ENCODE measurements at places on chromosomes 13 and 19. TPM values are rescaled to one million over a fixed set of nuclear protein-coding genes. Genes with fewer than 3 reads are reported as not detected.

DNA sequence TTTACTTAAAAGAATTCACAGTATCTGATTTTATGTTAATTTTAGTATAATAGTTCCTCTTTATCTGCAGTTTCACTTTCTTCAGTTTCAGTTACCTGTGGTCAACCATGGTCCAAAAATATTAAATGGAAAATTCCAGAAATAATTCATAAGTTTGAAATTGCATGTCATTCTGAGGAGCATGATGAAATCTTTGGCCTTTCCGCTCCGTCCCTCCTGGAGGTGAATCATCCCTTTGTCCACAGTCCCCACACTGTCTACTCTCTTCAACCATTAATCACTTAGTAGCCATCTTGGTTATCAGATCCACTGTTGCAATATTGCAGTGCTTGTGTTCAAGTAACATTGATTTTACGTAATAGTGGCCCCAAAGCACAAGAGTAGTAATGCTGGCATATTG is 26.9 kb downstream of the SLITRK6 start:
- DNase-seq, result no peak

- DNase-seq, result peak; percentile 88
These were observed 62.0 kb downstream of the GPR12 start for GRCh38 chr13:26698392-26699196.

DNA sequence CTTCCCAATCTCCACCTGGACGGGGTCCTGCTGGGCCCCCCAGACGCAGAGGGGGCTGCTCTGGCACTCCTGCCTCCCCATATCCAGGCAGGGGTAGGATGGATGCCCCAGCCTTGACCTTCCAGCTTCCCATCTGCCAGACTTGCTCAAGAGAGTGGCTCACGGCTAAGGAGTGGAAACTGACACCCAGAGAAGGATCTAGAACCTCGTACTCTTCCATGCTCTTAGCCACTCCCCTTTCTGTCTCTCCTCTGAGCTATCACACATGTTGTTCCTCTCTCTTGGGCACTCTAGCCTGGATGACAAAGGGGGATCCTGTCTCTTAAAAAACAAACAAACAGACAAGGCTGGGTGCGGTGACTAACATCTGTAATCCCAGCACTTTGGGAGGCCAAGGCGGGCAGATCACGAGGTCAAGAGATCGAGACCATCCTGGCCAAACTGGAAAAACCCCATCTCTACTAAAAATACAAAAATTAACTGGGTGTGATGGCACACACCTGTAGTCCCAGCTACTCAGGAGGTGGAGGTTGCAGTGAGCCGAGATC is 12.2 kb upstream of the FUT5 start:
- no peak for DNase-seq

- DNase-seq, result peak; percentile 93
These were observed 1.5 kb upstream of the GADD45B start for GRCh38 chr19:2474232-2475017.

DNA sequence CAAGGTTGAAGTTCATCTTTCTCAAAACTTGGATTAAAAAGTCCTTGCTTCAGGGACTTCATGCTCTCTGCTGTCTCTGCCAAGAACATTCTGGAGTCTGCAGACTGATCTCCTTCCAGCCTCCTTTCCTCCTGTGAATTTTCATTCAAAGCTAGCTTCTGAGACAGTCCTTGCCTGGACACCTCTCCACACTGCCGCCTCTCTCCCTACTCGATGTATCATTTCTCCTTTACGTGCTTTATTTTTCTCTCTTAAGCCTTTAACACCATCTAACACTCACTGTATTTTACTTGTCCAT is 238.8 kb downstream of the COL4A1 start:
- DNase-seq, result no peak

DNA sequence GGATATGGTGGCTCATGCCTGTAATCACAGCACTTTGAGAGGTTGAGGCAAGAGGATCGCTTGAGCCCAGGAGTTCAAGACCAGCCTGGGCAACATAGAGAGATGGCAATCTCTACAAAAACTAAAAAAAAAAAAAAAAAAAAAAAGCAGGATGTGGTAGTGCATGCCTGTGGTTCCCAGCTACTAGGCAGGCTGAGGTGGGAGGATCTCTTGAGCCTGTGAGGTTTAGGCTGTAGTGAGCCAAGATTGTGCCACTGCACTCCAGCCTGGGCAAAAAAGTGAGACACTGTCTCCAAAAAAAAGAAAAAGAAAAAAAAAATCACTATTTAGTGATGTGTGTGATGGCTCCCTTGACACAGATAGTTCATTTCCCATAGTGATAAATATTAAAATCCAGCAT is 365.0 kb upstream of the NBEA start:
- DNase-seq, result no peak

DNA sequence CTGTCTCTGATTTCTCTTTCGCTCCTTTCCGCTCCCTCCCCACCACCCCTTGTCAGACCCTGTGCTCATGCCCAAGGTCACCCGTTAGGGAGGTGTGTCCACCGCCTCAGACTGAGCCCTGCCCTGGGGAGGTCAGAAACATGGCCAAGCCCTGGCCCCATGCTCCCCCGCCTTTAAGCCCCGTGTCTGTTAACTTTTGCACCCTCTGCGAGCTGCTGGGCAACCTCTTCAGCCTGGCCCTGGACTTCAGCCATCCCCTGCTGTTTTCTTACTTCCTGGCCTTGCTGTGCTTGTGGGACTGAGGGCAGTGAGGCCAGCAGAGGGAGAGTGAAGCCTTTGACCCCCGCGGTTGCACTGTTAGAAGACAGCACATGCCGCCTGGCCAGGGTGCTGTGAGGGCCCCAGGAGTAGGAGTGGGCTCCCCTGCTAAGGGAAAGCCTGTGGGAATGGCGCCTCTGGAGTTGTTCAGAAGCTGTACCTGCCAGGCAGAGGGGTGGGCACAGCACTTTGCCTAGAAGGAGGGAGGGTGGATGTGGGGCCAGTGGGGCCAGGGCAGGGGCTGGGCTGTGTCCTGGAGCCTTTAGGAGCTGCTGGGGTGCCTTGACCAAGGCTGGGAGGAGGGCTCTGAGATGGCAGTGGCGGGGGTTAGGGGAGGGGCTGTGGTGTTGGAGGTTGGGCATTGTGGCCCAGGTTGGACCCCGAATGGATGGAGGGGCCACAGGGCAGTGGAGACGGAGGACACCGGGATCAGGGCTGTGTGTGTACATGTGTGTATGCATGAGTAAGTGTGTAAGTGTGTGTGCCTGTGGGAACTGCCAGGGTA is 7.9 kb downstream of the UPF1 start:
- DNase-seq, result no peak

GRCh38 chr19:44525721-44526430 is 3.6 kb downstream of the CEACAM20 start:
- no peak for DNase-seq

DNA sequence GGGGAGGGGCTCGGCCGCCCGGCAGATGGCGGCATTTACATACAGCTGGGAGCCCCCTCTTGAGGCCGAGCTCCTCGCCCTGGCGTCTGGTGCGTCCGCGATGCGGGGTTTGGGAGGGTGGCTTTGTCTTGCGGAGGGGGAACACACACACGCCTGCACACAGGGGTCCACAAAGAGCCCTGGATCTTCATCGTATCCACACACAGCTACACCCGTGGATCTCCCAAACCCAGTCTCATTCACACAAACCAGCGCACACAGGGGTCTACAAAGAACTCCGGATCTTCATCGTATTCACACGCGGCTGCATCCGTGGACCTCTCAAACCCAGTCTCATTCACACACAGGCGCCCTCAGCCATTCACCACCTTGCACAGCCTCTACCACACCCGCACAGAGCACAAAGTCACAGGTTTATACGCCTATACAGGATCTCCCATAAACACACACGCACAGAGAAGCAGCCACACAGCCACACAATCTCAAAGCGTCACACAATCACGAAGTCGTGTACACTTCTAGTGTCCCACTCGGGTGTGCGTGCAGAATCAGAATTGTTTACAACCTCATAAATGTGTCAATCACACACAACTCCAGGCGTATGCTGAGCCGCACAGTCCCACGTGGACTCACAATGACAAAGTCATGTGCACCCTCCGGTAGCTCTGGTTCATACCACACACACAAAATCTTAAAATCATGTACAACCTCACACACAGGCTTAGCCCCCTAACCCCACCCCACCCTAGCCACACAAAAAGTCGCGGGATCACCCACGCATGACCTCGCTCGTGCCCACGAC is 550 bp upstream of the DLL3 start:
- no peak for DNase-seq

DNA sequence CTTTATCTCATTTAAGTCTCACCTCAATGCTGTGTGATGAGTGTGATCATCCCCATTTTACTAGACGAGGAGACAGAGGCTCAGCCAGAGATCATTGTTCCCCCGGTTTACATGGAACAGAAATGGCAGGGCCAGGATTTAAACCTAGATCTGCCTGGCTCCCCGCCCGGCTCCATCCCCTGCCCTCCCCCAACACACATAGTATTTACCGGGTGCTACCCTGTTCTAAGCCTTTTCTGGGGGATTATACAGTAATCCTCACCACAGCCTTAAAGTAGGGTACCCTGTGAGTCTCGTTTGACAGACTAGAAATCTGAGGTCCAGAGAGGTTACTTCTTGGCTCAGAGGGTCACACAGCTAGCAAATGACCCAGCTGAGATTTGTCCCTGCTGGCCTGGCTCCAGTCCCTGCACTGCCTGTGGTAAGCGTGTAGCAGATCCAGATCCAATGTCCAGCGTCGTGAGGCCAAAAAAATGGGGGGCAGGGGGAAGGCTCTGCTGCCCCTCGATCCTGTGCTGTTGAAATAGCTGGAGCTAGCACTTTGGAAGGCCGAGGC is 3.8 kb upstream of the KLC3 start:
- DNase-seq, result no peak

DNA sequence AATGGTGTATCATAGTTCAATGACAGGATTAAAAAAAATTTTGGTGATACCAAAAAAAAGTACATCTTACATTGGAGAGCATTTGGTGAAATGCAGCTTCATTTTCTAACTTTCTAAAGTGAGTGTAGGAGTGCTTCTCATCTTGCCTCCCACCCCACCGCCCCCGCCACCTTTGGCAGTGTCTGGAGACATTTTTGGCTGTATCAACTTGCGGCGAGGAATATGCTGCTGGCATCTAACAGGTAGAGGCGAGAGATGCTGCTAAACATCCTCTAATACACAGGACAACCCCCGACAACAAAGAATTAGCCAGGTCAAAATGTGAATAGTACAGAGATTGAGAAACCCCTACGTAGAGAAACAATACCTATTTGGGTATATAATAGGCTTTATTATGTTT is 1.7 kb downstream of the DLEU7 start:
- no peak for DNase-seq

DNA sequence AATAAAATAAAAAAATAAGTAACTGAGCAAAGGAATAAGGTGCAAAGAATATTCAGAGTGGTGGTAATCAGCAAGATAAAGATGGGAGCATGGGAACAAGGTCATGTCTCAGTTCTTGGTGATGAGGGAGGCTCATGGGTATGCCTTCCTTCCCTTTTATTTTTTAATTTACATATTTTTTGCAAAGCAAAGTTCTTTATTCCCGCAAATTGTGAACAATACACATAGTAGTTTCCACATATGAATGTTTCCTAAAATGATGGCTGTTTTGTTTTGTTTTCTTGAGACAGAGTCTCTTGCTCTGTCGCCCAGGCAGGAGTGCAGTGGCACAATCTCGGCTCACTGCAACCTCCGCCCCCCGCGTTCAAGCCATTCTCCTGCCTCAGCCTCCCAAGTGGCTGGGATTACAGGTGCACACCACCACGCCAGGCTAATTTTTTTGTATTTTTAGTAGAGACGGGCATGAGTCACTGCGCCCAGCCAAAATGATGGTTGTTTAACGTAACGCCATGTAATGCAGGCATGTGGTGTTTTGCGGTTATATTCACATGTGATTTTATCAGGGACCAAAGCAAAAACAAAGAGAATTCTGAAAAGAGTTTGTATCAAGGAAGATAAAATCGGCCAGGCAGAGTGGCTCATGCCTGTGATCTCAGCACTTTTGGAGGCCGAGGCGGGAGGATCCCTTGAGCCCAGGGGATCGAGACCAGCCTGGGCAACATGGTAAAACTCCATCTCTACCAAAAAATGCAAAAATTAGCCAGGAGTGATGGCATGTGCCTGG is 4.5 kb upstream of the ADGRE2 start:
- no peak for DNase-seq

DNA sequence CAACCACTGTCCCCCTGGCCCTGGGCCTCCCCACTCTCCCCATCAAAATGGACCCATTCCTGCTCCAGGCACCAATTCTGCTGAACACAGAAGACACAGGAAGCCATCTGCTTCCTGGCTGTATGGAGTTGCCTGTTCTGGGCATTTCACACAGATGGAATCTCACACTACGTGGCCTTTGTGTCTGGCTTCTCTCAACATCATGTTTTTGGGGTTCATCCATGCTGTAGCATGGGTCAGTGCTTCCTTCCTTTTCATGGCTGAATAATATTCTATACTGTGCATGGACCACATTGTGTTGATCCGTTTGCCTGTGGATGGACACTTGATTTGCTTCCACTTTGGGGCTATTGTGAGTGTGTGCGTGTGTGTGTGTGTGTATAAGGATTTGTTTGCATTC is 15.0 kb upstream of the KLF2 start:
- no peak for DNase-seq

- no peak for DNase-seq
These were observed 34.3 kb upstream of the MEDAG start for GRCh38 chr13:30871588-30872275.

DNA sequence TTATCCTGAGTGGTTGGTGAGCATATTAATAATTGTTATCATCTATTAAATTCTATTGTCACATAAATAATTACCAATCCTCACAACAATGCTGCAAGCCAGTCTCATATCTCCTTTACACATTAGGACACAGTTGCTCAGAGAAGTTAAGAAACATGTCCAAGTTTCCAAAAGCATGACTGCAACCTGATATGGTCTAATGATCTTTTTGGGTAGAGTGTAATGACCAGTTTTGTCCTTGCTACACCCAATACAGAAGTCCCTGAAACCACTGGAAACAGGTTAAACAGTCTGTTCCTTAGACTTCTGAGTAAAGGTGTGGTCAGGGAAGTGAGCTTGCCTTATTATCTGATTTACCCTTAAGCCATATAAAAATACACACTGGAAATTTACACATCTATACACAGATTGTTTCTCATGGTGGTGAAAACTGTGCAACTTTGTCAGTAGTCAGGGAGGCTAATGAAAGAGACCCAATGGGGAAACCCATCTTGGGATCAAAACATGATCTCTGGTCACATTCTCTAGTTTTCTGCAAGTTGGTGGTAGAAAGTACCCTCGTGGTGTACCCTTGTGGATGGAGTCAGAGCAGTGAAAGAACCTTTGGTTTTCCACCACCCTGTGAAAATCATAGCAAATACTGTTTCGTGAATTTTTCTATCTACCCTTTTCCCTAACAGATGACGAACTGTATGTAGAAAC is 146.0 kb upstream of the KLF12 start:
- DNase-seq, result no peak

The ICAM5 gene
- total RNA-seq, result 0.11 TPM

The MAU2 gene
- total RNA-seq, result 32.8 TPM

The RNASEH2B gene
- total RNA-seq, result 42.5 TPM

The PLEKHA4 gene
- total RNA-seq, result 17.7 TPM

The LYL1 gene
- 7.2 TPM for total RNA-seq

The ZNF813 gene
- total RNA-seq, result 0.75 TPM

The ZIC2 gene
- not detected for total RNA-seq

The RFPL4AL1 gene
- total RNA-seq, result not detected

The CEBPA gene
- total RNA-seq, result 3.4 TPM
